ENCODE measurements at places on chromosomes 6 and 20.

GRCh38 chr6:151553416-151554165 is 59.8 kb downstream of the CCDC170 start:
- DNase-seq: no peak

DNA sequence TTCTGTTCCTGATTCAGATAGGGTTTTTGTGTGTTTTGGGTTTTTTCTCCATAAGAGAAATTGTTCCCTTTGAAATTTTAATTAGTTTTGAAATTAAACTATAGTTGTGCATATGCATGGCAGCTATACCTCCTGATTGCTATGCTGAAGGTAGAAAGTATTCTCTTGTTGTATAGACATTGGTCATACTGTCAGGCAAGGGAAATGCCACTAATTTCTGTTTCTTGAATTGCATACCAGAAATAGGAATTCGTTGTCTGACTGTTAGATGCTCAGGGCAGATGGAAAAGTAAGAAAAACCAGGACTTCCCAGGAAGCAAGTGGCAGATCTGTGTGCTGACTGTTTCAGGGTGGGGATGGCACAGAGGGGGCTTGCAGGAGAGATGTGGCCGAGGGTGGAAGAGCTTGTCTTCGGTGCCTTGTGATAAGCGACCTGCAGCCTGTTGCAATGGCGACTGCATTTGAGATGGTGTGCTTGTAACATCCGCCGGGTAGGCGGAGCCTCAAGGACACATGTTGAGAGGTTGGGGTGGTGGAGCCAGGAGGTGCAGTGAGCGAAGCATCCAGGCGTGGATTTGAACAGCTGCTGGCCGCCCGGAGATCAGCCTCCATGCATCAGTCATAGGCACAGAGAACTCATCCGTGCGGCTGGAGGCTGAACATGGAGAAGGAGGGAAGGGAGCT is 42.8 kb downstream of the RREB1 start:
- no peak for DNase-seq

DNA sequence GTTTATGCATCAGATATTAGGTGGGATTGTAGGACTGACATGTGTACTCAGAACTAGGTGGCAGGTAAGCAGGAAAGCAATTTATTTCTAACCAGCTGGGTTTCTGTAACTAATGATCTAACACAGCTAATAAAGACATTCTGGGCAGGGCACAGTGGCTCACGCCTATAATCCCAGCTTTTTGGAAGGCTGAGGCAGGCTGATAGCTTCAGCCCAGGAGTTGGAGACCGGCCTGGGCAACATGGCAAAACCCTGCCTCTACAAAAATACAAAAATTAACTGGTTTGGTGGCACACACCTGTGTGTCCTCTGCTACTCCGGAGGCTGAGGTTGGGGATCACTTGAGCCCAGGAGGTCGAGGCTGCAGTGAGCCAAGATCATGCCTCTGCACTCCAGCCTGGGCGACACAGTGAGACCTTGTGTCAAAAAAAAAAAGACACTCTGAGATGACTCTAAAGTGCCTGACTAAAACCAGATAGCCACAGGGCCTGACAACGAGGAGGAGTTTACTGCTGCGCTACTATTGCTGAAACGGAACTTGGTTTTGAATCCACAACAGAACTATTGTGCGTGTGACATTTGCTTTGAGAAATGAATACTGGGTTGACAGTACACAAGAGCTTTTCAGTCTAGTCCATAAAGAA is 29.2 kb upstream of the CEP85L start:
- DNase-seq: no peak

DNA sequence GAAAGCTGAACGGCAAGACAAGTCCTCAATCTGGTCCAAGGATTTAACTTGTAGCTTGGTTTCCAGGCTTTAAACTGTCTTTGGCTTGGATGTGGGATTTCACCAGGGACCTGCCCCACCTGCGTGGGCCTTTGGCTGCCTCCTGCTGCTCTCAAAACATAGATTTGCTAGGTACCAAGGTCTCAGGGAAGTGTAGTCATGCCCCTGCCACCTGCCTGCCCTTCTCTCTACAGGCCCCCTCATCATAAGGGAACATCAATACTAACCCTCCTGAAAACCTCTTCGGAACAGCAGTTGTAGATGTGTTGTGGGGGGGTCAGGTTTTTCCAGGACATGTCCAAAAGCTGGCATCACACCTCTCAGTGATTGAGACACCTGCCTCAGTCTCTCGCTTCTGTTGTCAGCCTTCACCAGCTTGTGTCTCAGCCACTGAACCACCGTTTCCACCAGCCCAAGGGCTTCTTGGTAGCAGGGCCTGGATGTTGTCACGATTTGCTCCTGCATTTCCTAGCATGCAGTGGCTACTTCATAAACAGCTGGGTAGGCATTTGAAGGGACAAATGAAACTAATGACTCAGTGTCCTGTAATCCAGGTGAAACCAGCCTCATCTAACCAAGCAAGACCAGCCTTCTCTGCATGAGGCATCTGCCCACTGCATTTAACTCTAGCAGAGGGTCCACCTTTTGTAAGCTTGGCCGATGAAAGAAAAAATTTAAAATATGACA is 141.6 kb upstream of the THBS2 start:
- no peak for DNase-seq

DNA sequence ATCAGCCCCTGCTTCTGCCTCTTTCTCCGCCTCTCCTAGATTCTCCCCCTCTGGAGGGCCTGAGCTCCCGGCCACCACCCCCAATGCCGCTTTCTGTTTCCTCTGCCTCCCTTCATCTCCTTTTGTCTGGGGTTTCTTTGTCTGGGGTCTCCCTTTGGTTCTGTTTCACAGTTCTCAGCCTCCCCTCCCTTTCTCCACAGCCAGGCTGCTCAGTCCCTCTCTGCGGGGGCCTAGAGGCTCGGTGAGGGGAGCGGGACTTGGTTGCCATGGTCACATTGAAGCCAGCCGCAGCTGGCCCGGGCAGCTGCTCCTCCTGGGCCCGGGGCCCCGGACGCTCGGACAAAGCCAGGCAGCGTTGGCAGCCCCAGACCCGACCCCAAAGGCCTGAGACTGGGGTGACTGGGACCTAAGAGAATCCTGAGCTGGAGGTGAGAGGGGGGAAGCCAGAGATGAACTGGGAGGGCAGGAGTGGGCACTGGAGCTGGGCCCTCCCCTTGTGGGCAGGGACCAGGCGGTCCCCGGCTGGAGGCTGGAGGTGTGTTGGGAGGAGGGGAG is 3.5 kb upstream of the DDR1 start:
- DNase-seq: no peak

- no peak for DNase-seq
These were observed 958.8 kb downstream of the TFAP2A start for GRCh38 chr6:9455864-9456658.

DNA sequence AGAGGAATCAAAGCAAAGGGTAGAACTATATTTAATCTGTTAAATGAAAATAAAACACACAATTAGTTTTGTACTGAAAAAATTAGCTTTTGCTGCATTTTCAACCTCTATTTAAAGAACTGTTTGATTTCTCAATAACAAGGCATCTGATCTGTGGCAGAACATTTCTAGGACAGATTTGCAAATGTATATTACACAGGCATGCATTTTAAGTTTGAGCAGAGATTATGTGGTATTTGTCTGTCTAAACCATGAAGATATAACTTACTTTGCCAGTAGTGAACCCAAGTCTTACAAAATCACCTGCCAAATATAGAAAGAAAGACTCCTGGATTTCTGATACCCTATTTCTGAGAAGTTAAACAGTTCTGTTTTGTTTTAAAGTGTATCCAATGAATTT is 71.9 kb downstream of the TFAP2B start:
- no peak for DNase-seq

DNA sequence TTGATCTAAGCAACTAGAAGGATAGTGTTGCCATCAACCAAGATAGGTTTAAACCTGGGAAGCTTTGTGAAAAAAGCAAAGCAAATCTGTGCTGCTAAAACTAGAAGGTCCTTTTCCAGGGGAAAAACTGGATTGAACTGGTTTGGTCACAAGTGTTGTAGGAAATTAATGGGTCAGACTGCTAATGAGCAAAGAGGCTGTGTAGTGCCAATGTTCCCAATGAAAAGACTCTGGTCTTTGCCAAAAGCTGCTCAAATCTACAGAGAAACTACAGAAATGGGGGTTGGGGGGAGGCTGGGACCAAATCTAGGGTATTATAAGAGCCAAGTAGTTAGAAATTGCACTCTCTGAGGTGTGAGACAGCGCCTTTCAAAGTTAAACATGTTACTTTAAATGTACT is 85.0 kb downstream of the PLCG1 start:
- DNase-seq: no peak

DNA sequence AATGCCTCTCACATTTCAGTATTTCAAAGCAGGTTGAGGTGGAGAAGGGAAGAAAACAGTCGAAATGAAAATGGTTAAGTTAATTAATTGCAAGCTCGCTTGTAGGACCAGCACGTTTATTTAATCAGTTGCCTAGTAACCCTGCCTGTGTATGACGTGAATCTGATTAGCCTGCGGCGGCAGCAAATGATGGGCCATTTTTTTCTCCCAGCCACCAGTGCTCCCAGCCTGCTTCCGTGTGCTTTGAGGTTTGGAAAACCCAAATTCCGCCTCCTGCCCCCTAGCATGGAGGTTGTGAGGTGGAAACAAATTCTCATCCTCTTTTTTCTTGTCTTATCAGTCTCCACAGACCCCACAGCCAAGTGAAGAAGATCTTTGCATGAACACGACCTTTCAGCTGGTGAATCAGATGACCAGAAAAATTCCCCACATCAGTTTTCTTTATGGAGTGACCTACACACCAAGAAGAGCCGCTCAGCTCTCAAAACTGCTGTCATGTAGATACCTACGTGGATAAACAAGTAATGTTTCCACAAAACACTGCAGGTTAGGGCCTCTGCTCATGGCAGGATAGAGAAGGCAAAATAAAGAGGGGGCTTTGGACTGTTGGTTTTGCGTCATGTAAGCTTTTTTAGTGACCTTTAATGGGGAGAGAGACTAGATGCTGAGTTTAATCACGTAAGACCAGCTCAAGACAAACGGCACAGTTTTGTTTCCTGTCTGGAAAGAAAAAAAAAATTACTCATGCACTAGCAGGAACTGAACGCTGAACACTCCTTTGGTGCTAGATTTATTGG is 572.9 kb upstream of the NOX3 start:
- no peak for DNase-seq

GRCh38 chr6:19434065-19434464 is 403.1 kb upstream of the ID4 start:
- DNase-seq: no peak

DNA sequence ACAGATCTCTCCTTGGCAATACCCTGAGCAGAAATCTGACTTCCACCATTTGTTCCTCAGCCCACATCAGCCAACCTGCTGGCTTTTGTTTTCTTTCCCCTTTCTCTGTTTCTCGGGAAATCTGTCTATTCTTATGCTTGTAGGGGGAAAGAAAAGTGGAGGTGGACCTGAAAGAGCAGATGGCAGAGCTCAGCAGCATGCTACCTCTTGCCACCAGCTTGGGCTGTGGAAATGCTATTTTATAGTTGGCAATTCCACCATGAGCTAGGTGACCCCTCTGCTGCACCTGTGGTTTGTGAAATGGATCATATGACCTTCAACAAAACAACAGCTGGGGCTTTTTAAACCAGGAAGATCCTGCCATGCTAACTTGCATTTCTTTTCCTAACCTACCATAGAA is 6.8 kb upstream of the SPATS1 start:
- DNase-seq: no peak

- no peak for DNase-seq
These were observed 5.0 kb downstream of the SRC start for GRCh38 chr20:37350649-37351574.

- DNase-seq: no peak
These were observed 229.3 kb downstream of the QKI start for GRCh38 chr6:163643866-163644265.

DNA sequence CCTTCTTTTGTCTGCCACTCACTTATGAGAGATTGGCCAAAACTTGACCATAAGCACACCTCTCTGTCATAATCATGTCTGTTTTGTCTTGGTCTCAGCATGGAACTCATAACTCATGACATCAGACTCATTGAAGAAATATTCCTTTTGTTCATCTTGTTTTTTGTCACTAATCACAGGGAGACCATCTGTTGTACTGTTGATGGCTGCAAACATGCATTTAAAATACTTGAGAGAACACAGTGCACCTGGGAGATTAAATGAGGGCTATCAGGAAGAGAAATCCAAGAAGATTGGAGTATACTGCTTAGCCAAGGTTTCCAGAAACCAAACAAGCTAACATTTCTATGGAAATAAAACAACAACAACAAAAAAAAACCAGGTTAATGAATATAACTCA is 689.7 kb downstream of the EPM2A start:
- no peak for DNase-seq

GRCh38 chr6:96724641-96725040 is 112.6 kb downstream of the GPR63 start:
- DNase-seq: no peak

GRCh38 chr6:149924206-149924932 is 1.4 kb upstream of the RAET1G start:
- no peak for DNase-seq

- no peak for DNase-seq
These were observed 54.6 kb downstream of the FARS2 start for GRCh38 chr6:5315881-5316280.

All from T follicular helper cell (primary cell).